COR-L47 (cell line): ENCODE measurements at places on chromosomes 7 and 10.

GRCh38 chr10:131708225-131708880 lies 192.5 kb upstream of the PPP2R2D start:
- DNase-seq, result no peak

DNA sequence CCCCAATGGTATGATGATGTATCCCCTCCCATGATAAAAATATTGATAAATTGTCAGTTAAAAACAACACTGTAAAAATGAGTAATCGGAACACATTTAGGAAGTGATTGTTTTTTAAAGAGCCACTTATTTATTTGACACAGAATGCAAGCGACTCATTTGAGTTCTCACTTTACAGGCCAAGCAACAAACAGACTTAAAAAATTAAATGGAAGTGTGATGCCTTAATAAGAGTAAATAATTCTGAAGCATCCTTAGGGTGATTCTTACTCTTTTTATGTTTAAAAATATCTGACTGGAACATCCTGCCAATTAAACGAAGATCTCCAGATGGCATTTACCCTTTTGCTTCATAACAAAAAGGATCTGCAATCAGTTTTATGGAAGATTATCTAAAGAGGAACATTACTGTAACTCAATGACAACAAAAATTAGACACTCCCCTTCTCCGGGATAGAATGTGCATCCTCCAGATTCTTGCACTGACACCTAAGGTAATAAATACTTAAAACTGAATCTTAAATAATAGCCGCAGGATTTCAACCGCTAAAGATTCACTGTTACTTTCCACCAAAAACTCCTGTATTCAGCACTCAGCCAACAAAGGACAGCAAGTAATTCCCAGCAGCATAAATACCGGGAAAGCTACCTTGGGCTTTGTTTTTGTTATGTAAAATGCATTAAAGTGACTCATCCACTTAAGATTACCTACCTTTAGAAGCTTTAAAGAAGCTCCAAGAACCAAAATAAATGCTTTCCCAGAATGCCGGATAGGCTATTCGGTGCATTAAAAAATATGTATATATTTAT lies 1.7 kb downstream of the CACNA2D1 start:
- DNase-seq, result no peak

- no peak for DNase-seq
Observed at GRCh38 chr7:2495418-2496299, 19.5 kb upstream of the GRIFIN start.

- no peak for DNase-seq
Observed at GRCh38 chr10:79488336-79488735, 24.0 kb upstream of the EIF5AL1 start.

DNA sequence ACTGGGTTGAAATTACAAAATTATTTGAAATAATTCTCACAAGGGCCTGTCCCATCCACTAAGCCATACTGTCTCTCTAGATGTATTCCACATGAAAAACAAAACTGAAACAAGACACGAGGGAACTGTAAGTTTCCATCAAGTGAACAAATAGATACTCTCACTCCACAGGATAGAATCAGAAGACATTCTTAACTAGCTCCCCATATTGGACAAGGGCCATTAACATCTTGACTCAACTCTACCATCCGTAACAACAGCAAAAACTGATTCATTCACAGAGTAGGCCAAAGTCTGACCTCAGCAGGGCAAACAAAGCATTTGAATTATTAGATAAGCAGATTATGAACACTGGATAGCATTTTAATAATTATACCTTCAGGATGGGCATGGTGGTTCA lies 29.1 kb downstream of the UBE2H start:
- DNase-seq, result no peak

GRCh38 chr10:72930276-72930675 lies 24.3 kb downstream of the PLA2G12B start:
- no peak for DNase-seq

DNA sequence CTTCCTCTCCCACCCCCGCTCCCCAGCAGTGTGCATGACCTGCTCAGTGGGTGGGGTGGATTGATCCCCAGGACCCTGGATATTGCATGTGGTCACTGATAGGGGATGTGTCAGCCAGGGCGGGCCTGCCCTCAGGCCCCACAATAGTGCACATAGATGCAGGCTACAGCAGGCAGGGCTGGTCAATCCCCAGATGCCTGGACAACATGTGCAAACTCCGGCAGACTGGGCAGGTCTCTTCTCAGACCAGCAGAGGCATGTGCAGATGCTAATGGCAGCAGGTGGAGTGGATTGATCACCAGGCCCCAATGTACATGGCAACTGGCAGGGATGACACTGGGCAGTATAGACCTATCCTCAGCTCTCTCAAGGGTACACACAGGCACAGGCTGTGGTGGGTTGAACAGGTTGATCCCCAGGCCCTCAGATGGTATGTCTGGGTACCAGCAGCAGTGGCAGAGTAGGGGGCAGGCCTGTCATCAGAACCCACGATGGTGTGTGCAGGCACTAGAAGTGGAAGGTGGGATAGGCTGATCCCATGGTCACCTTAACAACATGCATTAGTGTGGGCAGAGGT lies 98.6 kb downstream of the LANCL2 start:
- DNase-seq, result no peak

- DNase-seq, result no peak
Observed at GRCh38 chr10:23432166-23432565, 6.7 kb upstream of the OTUD1 start.

GRCh38 chr10:131093346-131093745 lies 218.2 kb downstream of the TCERG1L start:
- no peak for DNase-seq

- DNase-seq, result peak; percentile 15
Observed at GRCh38 chr7:140342727-140343514, 55.4 kb downstream of the SLC37A3 start.

GRCh38 chr10:72241691-72242252 lies 25.7 kb upstream of the ASCC1 start:
- DNase-seq, result no peak

GRCh38 chr10:98377001-98377400 lies 38.0 kb downstream of the PYROXD2 start:
- DNase-seq, result no peak

DNA sequence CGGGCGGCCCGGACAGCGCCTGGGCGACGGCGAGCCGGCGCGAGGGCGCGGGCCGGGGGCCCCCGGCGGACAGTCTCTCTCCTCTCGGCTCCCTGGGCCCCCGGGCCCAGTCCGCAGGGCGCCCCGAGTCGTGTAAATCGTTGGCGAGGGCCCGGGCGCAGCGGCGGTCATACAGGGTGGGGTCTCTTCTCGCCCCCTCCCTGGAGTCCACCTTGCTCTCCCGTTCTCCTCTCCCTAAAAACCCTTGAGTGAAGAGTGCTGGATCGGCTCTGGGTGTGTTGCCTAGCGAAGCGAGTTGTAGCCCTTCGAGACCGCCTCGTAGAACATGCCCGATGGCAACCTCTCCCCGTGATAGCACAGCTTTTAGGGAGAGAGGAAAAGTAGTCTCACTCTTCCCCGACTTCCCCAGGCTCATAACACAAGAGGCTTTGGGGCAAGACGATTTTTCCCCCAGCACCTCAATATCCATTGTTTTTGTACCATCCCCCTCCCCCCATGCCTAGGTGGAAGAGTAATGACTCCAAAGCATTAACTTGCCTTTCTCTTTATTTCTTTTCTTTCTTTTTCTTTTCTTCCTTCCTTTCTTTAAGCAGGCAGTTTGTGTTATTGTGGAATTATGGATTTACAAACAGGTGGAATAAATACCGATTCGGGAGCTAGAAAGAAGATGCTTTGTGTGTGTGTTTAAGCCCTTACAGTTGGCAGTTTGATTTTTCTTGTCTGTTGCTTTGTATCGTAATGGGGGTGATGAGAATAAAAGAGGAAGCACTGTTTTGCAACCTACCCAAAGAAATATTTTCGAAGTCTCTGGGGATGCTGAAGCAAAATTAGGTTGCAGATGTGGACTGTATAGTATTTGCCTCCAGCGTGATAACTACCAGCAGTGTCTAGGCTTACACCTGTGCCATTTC lies 822 bp downstream of the SHOC2 start:
- peak; percentile 22 for DNase-seq

DNA sequence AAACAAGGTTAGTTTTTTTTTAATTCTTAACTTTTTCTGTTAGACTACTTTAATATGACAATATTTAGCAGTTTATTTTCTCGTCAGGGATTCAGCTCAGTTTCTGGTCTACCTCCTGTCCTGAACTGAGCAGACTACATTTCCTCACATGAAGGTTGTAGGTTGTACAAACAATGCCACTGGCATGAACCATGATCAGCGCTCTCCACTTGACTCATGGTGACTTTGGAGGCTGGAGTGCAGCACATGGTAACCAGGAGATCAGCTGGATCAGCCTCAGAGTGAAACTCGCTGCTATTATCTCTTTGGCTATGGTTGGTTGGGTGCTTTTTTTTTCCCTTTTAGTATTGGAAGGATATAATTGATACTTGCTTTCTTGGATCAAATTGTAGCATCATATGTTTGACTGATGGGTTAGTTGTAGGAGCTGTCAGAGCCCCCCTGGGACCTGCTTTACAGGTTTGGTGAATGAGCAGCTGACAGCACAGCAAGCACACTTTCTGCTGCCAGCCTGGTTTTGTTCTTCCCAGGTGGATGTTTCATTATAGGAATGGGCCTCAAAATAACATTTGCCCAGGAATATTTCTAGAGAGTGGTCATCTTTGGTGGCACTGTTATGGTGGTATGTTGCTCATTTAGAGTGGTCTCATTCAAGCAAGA lies 556.4 kb downstream of the AUTS2 start:
- peak; percentile 22 for DNase-seq
